ENCODE measurements at places on chromosomes 16 and 17.

DNA sequence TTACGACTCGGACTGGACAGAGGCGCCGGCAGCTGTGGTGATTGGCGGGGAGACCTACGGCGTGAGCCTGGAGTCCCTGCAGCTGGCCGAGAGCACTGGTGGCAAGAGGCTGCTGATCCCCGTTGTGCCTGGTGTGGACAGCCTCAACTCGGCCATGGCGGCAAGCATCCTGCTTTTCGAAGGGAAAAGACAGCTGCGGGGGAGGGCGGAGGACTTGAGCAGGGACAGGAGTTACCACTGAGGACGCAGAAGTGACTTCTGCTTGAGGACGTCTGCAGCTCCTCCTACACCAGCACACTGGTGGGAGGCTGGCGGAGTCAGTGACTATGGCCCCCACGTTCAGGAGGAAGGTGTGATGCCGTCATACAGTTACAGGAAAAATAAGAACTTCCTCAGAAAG lies 9.7 kb downstream of the MRM3 start:
- DNase-seq, result no peak

DNA sequence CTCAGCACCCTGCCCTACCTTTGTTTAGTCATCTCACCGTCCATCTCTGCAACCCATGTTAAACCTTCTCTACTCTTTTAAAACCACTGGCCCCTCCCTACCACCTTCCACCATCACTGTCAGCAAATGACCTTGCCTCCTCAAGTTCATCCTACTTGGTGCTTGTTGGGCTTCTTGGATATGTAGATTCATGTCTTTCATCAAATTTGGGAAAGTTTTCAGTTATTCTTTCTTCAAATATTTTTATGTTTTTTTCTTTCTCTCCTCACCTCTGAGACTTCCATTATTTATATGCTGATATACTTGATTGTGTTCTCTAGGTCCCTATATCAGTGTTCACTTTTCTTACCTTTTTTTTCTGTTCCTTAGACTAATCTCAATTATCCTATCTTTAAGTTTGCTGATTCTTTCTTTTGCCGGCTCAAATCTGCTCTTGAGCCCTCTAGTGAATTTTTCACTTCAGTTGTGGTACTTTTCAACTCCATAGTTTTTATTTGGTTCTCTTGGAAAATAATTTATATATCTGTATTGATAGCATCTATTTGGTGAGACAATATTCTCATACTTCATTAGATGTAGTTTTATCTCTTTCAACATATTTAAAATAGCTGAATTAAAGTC lies 28.7 kb upstream of the ALDH3A2 start:
- DNase-seq, result no peak

GRCh38 chr16:10256784-10257641 lies 74.8 kb upstream of the GRIN2A start:
- peak; percentile 38 for DNase-seq

DNA sequence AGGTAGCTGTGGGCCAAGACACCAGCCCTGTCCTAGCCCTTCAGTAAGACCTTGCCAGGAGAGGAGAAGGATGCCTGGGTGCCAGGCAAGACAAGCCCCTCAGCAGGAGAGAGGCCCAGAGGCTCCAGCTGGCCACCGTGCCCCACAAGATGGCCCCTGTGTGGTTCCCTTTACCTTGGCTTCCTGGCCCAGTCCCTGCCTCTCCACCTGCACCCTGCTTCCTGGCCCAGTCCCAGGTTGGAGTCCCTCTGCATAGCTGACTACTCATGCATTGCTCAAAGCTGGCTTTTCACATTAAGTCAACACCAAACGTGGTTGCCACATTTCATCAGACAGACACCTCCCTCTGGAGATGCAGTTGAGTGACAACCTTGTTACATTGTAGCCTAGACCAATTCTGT lies 4.0 kb downstream of the SYNGR3 start:
- DNase-seq, result no peak

DNA sequence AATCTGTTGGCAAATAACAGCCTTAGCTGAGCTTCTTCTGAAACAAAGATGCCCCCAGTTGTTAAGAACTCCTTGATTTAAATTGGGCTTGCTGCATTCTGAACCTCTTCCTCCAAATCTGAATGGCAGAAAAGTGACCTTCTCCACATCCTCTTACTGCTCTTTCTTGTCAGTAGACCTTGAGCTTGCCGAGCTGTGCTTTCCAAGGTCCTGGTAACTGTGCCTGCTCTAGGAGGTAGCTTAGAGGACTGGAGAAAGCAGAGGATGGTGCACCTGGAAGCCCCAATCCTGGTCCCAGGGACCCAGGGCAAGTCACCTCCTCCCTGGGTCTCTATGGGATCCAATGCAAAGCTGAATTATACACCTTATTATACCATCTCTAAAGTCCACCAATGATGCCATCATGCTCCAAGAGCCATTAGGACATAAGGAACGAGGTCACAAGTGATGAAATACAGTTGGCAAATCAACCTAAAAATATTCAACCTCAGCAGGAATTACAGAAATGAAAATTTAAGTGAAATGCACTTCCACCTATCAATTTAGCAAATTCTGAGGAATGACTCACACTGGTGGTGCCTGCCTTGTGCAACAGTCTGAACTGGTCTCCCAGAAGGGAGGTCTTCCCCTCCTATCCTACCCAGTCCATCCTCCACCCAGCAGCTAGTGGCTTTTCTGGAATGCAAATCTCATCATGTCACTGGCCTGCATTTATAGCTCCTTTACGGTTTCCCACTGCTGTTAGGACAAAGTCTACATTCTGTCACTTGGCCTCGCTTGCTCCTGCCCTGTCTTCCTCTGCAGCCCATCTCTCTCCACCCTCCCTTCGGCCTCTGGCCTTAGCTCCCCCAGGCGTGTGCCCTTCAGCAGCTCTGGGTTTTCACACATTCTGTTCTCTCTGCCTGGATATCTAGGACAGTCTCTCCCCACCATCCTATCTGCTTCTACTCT lies 36.6 kb downstream of the TOM1L2 start:
- no peak for DNase-seq

GRCh38 chr17:67902511-67903231 lies 77.4 kb downstream of the BPTF start:
- DNase-seq, result no peak

DNA sequence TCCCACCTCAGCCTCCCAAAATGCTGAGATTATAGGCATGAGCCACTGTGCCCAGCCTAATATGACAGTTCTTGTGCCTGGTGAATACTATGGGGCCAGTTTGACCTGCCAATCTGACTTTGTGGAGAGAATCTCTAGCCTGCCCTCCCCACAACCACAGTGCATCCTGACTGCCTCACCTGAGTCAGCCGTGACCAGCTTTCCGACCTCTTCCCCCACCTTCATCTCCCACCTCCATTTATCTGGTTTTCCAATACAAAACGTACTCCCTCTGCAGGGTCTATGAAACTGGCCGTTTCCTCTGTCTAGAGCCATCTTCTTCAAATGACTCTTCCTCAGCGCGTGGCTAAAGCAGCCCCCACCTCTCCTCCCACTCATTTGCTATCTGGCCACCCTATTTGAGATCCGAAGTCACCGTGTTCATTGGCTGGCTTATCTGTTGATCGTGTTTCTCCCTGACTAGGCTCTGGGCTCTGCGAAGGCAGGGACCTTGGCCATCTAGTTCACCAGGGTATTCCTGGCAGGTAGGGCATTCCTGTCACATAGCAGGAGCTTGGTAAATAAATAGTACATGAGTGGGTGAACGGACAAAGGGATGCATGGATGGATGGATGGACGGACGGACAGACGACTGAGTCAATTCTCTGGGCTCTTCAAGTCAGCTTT lies 22.3 kb upstream of the PLLP start:
- DNase-seq, result no peak

GRCh38 chr16:57380671-57381462 lies 8.6 kb downstream of the CX3CL1 start:
- no peak for DNase-seq

DNA sequence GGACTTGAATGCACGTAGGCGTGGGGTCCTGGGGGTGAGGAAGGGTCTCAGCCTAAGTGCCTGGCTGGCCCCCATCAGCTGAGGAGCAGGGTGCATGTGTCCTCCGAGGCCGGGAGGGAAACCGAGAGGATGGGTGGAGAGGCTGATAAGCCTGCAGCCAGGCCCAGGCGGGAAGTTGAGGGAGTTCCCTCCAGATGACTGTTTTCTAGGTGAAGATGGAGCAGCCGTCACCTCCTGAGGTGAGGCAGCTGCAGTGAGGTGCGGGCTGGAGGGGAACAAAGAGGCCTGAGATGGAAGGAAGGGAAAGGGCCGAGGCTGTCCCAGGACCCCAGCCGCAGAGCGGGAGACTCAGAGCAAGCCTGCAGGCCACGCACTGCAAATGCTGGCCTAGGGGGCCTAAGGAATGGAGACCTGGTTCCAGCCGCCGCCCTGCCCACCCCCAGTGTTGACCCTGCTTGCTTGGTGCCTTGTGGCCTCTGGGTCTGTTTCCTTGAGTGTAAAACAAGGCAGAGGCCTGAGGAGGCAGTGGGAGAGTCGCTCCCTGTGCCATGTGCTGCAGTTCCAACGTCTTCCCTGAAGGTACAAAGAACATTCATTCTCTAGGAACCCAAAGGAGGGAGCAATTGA lies 3.0 kb downstream of the PECAM1 start:
- DNase-seq, result no peak

DNA sequence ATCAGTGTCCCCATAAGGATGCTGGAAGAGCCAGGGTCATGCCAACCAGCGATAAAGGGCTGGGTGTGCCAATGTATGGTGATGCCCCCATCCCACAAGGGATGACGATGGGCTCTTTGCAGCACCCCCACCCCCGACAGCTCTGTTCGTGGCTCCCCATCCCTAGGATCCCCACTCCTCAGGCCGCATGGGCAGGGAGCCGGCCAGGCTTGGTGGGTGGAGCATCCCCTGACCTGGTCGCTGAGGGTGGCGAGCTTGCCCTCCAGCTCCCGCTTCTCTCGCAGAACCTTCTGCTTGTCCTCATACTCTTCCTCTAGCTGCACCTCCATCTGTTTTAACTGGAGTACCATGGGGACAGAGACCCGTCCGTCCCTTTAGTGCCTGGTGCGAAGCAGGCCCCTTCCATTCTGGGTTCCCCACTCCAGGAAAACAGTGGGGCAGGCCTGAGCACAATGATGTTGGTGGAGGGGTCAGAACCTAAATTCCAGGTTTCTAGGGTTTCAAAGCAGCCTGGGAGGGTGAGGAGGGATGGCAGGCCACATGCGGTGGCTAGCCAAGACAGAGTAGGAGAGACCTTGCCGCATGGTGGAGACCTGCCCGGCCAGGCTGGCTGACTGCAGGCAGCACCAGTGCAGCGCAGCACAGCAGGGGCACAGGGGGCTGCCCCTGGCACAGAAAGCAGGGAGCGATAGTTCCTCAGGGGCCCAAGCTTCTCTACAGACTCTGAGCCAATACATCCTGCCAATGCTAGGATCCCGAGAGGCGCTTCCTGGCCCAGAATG lies 50.3 kb downstream of the PIPOX start:
- no peak for DNase-seq

DNA sequence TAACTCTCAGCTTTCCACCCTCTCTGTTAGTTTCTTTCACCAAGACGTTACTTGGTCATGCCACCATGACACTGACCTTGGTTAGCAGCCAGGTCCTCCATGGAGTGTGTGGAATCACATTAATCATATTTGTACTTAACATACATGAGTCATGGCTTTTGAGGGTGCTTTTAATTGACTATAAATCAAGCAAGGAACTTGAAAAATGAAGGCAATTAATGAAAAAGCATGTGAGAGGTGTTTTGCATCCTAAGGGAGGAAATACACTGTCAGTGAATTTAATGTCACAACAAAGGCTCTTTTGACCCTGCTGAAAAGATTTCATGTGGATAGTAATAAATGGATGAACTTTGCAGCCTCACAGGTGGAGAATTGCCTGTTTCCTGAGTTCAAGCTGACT lies 240.7 kb downstream of the CDH13 start:
- no peak for DNase-seq

DNA sequence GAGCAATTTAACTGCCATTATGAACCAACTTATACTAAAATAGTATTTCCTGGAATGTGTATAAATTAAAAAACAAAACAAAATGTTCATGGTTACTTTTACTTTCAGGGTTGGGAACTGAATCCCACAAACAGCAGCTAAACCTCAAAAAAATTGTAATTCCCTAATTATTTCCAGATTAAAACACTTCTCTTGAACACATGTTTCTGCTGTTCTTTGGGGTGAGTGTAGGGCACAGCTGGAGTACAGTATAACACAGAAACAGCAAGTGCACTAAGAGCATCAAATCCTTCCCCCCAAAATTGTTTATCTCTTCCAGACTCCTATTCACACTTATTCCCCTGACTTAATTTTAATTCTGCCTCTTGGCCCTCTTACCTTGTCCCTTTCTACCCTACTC lies 56.4 kb downstream of the KANSL1 start:
- DNase-seq, result no peak

DNA sequence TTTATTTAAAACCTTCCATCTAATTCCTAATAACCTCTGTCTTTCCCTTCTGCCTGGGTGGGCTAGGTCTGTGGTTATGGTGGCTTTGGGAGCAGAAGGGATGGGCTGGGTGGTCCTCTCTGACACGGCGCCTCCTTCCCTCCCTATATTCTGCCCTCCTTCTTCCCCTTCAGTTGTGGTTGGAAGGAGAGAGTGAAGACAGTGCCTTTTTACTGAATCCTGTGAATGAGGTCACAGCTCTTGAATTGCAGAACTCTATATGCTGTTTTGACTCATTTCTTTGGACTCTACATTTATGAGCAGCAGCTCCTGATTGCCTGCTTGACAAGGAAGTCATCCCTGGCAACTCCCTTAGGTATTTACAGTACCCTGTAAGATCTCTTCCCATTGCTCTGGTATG lies 256.0 kb upstream of the ELAC2 start:
- DNase-seq, result no peak

- no peak for DNase-seq
These were observed 202.5 kb downstream of the MSI2 start for GRCh38 chr17:57458718-57459285.

GRCh38 chr17:171871-172270 lies 9.6 kb downstream of the DOC2B start:
- DNase-seq, result no peak

GRCh38 chr16:30780549-30780948 lies 6.5 kb downstream of the ZNF629 start:
- DNase-seq, result no peak

DNA sequence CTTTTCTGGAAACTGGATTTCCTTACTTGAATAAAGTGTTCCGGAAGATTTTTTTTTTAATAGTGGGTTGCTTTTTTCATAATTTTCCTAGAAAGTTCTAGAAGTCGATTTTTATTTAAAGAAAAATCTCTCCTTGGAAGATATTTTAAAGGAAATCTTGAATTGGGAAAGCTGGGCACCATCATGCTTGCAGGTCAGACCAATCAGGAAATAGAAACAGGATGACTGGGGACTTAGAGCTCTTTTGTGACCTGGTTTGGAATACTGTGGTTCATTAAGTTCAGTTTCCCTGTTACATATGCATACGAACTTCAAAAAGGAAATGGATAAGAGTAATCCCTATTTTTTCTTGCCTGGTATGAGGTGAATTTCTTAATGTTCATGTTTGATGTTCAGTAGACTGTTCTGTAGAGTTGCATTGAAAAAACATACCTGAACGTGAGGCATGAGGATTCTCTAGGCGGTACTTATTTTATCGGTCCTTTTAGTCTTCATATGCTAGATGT lies 1.2 kb downstream of the NFATC3 start:
- peak; percentile 22 for DNase-seq

GRCh38 chr17:59346876-59347407 lies 15.5 kb downstream of the YPEL2 start:
- no peak for DNase-seq

- DNase-seq, result no peak
These were observed 118.2 kb upstream of the ZNF750 start for GRCh38 chr17:82957961-82958561.

GRCh38 chr17:66795486-66795885 lies 39.4 kb upstream of the CACNG5 start:
- no peak for DNase-seq

- no peak for DNase-seq
These were observed 13.6 kb downstream of the OR1D5 start for GRCh38 chr17:3049705-3050295.
